ENCODE measurements at places on chromosomes 6 and 20.

GRCh38 chr20:34997131-34997561 lies 41.5 kb downstream of the MYH7B start:
- DNase-seq, result no peak

- peak; percentile 28 for DNase-seq
Measured at GRCh38 chr20:37714978-37715672, 21.3 kb downstream of the CTNNBL1 start.

DNA sequence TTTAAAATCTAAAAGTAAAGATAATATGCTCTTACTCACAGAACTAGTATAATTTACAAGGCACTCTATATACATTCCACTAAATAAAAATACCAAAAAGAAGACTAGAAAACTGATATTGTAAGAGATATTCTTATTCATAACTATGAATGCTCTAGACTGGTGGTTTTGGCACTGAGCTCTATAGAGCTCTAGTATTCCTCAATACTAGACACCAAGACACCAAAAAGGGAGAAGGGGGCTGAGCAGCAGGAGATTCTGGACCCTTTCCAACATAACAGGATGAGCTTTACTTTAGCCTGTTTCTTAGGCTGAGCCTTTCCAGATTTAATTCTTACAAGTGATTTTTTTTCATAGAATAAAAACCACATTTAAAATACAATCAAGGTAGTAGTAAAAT lies 173.6 kb downstream of the COL21A1 start:
- peak; percentile 62 for DNase-seq

DNA sequence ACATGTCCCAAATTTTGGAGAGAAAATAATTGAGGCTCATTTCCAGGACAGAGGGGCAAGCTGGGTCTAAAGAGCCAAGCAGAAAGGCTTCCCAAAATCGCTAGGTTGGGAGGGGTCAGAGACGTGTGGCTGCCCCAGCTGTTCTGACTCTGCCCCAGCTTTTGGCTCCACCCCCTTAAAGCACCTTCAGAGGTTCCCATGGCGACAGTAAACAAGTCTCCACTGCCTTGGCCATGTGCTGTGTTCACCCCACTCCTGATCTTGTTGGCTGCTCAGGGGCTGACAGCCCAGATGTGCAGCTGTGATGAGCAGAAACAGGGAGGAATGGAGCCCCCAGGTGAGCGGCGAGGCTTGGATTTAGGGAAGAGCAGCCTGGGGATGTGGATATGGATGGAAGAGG lies 72.8 kb upstream of the SPTLC3 start:
- DNase-seq, result no peak

GRCh38 chr20:30419466-30419865 lies 838.0 kb upstream of the DEFB115 start:
- no peak for DNase-seq

GRCh38 chr6:63816982-63817436 lies 181.4 kb downstream of the PHF3 start:
- peak; percentile 40 for DNase-seq

DNA sequence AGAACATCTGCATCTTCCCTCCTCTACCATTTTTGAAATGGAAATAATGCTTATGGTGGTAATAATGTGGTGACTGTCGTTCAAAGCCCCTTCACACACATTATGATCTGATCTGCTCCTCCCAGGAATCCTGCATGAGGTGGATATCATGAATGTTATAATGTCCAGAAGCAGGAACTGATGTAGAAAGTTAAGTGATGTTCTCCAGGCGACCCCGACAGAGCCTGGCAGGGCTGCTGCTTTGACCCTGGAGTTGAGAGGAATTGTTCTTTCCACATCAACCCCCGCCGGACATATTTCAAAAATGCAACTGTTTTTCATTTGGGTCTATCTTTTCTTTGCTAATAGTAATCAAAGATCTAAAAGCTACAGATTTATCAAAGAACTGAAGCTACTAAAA lies 131.6 kb downstream of the GMPR start:
- no peak for DNase-seq

GRCh38 chr6:155687645-155688044 lies 232.0 kb upstream of the NOX3 start:
- no peak for DNase-seq

DNA sequence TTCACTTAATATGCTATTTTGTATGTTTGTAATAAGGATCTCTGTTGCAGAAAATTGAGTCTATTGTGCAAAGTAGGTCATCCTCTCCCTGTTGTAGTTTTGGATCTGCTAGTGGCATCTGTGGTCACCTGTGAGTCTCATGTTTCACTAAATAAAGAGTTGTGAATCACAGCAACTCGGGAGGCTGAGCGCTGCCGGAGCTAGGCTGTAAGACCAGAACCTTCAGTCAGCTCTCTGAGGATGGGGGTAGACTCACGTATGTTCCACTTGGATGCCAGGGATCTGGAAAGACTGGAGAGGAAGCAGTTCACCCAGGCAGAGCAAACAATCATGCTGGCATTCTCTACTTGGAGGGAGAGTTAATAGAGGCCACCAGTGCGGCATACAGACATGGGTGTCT lies 187.3 kb upstream of the FOXA2 start:
- DNase-seq, result no peak

DNA sequence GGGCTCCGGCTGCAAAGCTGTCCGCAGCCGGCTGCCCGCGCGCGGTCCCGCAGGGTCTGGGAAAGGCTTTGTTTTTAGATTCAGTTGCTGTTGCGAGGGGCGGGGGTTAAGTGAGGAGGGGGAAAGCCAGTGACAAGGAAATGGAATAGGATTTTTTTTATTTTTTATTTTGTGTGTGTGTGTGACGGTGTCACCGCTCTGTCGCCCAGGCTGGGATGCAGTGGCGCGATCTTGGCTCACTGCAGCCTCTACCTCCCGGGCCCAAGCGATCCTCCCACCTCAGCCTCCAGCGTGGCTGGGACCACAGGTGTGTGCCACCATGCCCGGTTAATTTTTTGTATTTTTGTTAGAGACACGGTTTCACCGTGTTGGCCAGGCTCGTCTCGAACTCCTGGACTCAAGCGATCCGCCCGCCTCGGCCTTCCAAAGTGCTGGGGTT lies 615 bp upstream of the UBE2J1 start:
- DNase-seq, result no peak

- DNase-seq, result no peak
Measured at GRCh38 chr6:24950218-24950941, 14.6 kb upstream of the RIPOR2 start.

DNA sequence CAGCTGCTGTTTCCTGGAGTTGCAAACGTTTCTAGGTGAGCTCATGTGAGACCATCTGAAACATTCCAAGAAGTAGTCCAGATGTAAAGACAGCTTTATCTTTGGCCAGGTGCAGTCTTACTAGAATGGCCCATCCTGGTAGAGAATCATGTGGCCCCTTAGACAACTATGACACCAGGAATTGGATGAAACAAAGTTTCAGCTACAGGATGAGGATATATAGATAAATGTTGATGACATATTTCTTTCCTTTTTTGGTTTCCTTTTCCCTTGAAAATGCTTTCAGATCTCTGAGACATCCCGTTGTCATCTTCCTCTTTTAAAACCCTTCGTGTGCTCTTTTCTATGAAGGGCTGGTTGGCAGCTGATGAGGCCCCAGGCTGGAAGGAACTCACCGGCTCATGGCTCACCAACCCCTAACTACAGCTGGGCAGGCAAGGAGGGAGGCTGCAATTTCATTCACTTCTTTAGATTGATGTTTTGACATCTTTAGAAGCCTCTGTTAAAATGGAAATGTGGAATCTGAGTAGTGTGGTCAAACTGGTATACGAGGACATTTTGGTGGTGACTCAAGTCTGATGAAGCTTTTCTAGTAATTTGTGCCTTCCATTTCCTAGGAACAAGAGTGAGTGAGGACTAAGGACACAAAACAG lies 167.9 kb upstream of the TNFAIP3 start:
- DNase-seq, result no peak

DNA sequence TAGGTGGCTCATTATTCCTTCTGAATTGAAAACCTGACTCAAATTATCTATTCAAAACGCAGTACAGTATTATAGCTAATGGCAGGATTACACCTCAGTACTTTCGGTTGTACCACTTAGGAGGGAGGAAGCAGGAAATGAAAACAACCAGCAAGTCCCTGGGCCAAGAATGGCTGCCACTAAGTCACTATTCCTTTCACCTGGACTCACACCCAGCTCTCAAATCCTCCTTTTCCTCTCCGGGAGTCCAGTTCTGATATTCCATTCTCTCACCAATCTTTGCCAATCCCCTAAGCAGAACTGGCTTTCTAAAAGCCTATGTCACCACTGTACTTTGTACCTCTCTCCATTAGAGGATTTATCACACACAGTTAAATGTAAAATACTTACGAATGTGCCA lies 20.6 kb downstream of the TMEM242 start:
- DNase-seq, result no peak

- DNase-seq, result no peak
Measured at GRCh38 chr6:90303039-90303438, 6.4 kb upstream of the BACH2 start.

- DNase-seq, result no peak
Measured at GRCh38 chr6:134198093-134198492, 119.8 kb downstream of the SGK1 start.

DNA sequence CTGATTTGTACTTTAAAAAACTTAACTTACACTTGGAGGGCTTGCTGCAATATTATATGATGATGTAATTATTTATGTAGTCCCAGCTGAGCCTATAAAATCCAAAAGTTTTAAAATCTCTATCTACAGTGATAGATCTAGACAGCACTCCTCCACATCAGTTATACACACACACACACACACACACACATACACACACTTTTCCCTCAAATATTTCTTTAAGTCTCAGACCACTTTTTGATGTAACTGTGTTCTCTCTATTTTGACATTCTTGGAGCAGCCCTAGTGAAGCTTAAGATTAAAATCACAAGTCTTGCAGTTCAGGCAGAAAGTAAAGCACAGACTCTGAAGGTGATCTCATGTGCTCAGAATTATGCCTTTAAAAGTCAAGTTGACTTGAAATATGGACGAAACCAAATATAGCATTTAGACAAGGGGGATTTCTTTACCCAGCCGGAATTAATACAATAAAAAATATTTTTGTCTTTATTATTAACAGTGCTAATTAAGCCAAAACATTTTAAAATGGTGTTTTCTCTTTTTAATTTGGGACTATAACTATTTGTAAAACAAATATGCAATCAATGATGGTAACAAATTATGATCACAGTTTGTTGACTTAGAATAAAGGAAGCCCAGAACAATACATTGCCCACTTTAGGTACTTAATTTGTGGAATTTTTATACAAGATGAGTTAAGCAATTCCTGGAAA lies 63.5 kb upstream of the TMEM30A start:
- DNase-seq, result no peak

- DNase-seq, result no peak
Measured at GRCh38 chr6:143322386-143322785, 128.1 kb downstream of the ADAT2 start.

- DNase-seq, result no peak
Measured at GRCh38 chr6:21986703-21987102, 310.1 kb downstream of the PRL start.

DNA sequence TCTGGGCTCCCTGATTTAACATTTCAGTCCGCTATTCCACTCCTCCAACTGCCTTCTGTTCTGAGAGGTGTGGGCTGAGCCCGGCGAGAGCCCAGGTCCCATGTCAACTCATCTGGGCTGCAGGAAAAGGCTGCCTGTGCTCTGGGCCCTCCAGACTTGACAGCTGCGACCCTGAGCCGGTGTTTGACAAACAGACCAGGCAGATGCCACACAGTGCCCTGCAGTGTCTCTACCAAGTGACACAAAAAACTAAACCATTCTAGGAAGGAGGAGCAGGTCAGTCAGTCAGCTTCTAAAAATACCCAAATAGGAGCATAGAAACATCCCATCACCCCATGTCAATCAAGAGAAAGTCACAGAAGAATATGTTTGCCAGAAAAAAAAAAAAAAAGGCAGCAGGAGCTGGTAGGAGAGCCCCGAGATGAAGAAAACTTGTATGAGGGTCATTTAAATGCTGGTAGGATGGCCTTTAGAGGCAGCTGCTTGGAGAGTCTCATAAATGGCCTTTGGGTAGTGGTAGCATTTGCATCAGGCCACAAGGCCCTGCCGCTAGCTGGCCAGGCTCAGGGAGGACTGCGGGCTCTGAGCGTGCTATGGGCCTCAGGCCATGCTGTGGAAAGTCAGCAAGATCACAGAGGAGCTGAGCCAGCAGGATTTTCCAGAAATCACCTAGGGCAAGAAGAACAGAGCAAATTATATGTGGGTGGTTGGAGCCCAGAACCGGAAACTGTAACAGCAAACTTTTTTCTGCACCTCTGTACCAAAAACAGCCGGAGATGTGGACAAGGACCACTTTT lies 36.6 kb upstream of the GFOD1 start:
- no peak for DNase-seq

GRCh38 chr6:82363428-82364086 lies at the start of gene TPBG:
Gene TPBG (plus strand): TSS chr6:82363817. CDS start chr6:82364962, 1,145 bp downstream.
- peak; percentile 92 for DNase-seq

DNA sequence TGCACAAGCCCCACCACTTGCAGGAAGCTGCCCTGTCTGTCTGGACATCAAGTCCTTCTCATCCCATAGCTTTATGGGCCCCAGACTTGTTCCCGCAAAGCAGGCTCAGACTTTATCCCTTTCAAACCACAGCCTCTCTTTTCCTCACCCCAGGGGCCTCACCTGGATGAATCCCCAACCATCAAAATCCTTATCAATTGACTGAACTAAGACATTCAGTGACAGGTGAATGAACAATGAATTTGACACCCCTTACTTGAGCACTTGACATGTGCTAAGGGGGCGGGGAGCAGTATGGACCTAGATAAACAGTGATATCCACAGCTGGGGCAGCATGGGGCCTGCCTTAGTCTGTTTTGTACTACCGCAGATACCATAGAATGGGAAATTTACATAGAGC lies 5.0 kb downstream of the RAB44 start:
- no peak for DNase-seq

GRCh38 chr20:46388201-46388836 lies 18.1 kb downstream of the ELMO2 start:
- DNase-seq, result no peak

GRCh38 chr6:38495518-38495917 lies 144.2 kb downstream of the BTBD9 start:
- no peak for DNase-seq

GRCh38 chr6:1605893-1606779 lies 3.6 kb upstream of the FOXC1 start:
- no peak for DNase-seq

GRCh38 chr6:150698391-150698790 lies 98.7 kb downstream of the PLEKHG1 start:
- DNase-seq, result no peak

GRCh38 chr6:35007016-35007415 lies 118.0 kb downstream of the ANKS1A start:
- DNase-seq, result no peak

DNA sequence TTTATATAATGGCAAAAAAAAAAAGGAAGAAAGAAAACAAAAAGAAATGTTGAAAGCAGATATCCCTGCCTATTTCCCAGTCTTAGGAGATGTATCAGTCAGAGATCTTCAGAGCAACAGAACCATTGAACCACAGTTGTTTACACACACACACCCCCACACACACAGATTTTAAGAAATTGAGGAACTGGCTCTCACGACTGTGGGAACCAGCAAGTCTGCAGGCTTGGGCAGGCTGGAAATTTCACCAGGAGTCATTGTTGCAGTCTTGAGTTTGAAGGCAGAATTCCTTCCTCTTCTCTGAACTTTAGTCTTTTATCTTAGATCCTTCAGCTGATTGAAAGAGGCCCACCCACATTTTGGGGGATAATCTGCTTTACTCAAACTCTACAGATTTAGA lies 380.9 kb downstream of the CDKAL1 start:
- no peak for DNase-seq

GRCh38 chr6:166222631-166223030 lies 55.0 kb upstream of the TBXT start:
- DNase-seq, result no peak

GRCh38 chr6:112352607-112353006 lies 5.5 kb downstream of the RFPL4B start:
- no peak for DNase-seq

Measured in cardiac fibroblast (primary cell).